Right ventricle myocardium superior (tissue), 1 donor: ENCODE measurements at places on chromosomes 5 and 9. TPM values are rescaled to one million over a fixed set of nuclear protein-coding genes. Genes with fewer than 3 reads are reported as not detected.

DNA sequence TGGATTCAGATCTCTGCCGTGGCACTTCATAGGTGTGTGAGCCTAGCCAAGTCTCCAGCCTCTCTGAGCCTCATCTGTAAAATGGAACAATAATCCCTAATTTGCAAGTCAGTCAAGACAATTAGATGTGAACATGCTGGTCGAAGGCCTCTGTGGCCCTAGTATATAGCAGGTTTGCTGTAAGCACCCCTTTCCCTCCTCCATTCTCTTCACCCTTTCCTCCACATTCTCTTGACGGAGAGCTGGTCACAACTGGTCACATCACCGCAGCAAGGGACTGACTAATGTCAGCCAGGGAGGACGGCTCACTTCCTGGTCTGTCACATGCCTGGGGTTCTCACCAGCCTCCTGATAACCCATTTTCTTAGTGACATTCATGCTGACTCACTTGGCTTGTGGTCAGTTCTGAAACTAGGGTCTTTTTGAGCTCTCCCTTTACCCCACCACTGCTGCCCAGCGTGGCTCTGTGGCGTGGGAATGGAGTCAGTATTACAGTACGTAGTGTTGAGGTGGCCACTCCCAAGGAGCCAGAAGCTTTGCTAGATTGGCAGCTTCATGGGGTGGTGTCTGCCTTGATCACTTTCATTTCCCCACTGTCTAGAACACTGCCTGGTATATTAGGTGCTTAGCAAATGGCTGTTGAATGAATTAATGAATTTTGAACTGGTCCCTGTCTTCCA is 47.8 kb downstream of the ERGIC1 start:
- DNase-seq, result peak; percentile 38

Gene SGCD
- total RNA-seq, result 81.5 TPM

Gene GABRA1
- total RNA-seq, result not detected

Gene GFI1B
- total RNA-seq, result not detected

Gene PDE6A
- total RNA-seq, result 0.08 TPM

Gene PCDHGA12
- 4.9 TPM for total RNA-seq
